ENCODE measurements at places on chromosomes 4 and X.

DNA sequence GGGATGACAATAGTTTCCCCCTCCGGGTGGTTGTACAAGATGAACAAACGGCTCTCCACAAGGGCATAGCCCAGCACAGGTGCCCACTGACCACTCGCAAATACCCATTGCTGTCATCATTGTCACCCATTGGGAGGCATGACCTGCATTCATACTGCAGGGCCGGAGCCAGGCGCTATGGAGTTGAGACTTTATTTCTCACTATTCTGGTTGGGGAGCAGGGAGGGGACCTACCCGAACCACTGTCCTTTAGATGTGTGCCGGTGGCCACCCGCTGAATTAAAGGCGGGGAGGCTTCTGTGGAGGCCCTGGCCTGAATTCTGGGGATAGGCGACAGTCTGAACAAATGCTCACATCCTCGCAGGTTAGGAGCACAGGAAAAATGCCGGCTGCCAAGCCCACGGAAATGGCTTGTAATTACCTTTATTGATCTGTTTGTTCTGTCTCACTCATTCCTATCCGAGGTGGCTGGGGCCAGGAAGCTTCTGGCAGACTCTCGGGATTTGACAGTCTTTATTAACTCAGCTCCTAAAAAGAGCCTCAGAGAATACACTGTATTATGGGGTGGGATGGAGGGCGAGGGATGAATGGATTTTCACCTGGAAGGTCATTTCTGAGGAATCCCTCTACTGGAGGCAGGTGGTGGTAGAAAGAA lies 125.1 kb upstream of the PSAPL1 start:
- DNase-seq = no peak

- DNase-seq = peak; percentile 3
These were observed 12.8 kb downstream of the CTBP1 start for GRCh38 chr4:1236103-1236641.

DNA sequence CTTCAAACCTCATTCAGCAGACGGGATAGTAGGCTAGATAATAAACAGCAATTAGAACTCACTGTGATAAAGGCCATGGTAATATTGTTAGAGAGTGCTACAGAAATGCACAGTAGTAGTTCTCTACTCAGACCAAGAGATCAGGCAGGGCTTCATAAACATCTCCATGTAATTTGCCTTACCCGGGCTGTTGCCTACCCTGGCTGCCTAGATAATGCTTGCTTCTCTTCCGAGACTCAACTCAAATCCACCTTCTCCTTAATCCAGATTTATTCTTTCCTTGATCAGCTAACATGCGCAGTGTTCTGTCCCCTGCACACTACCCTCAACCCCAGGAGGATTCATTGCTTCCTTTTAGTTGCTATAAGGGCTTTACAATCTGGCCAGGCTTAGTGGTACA lies 21.8 kb downstream of the ANK2 start:
- DNase-seq = no peak

DNA sequence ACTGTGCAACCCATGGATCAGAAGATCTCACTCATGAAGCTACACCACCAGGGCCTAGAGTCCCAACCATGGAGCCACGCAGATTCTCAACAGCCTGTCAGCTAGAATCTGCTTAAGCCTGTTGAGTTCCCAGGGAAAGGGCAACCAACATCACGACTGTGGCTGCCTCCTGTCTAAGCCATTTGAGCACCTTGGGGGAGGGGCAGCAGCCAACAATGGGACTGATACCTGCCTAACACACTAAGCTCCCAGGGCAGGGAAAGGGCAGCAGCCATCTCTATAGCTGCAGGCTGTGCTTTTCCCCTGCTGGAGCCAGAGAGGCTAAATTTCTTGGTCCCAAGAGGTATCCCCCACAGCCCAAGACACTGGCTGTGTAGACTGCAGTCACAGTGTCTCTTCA lies 96.5 kb upstream of the TCEAL2 start:
- no peak for DNase-seq

GRCh38 chr4:14952352-14952751 lies 49.9 kb upstream of the CPEB2 start:
- no peak for DNase-seq

DNA sequence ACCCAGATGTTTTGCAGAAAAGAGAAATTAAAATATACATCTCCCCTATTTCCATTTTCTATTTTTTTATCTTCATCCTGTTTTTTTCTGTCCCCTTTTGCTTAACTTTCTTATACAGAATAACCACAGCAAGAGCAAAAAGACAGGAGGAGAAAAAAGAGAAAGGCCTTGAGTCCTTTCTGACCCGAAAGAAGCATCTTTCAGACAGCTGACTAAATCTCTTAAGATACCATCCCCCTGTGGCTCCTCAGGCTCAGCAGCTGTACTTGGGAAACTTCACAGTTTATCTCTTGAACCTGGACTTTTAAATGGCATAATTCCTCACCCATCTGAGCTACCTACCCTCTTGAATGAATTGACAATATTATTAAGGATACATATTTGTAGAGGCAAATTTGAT lies 100.2 kb downstream of the FIP1L1 start:
- DNase-seq = no peak

DNA sequence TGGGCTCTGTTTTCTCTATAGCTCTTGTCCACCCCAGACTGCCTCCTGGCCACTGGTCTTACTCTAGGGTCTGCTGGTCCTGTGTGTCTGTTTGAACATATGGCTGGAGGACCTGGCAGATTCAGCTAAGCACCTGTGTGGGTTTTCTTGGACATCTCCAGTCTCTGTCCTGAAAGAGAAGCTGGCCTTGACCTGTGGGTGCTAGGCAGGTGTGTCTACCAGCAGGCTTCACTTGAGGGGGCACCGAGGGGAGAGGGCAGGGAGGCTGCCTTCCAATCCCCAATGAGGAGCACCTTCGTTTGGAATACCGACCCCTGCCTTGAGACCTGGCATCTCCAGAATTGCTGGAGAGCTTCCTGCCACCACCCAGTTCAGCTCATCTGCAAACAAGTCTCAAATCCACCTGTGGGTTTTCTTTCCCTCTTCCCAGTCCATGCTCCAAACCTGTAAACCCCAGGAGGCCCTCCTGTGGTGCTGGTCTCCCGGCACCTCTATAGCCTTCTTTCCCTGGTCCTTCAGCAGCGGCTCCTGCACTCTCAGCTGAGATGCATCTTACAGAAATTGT lies 45.2 kb downstream of the HTRA3 start:
- no peak for DNase-seq

- DNase-seq = no peak
These were observed 143.7 kb downstream of the NAA11 start for GRCh38 chr4:79182209-79182608.

GRCh38 chr4:167111092-167111491 lies 123.2 kb downstream of the SPOCK3 start:
- DNase-seq = no peak

GRCh38 chr4:143025081-143025704 lies 159.5 kb upstream of the USP38 start:
- DNase-seq = peak; percentile 30
